ENCODE measurements at places on chromosomes 1 and 21.
A peak's percentile ranks its signal among the peaks of the same experiment; 100 is the strongest.

GRCh38 chr1:47179988-47180563 lies 9.8 kb downstream of the PDZK1IP1 start:
- DNase-seq, result no peak

DNA sequence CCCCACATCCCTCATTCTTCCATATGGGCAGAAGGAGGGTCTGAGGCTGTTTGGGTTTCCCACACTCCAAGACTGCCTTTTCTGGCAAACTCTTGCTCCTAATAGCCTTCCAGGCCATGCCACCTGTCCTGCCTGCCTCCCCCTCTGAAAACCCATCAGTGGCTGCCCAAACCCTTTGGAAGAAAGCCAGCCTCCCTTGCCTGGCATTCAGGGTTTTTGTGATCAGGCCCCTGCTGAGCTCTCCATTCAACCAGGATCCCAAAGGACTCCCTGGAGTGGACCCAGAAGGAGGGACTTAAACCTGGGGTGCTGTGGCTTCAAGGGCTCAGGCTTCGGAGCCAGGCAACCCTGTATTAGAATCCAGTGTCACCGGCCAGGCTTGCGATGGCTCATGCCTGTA lies 4.2 kb upstream of the GUCA2A start:
- no peak for DNase-seq

DNA sequence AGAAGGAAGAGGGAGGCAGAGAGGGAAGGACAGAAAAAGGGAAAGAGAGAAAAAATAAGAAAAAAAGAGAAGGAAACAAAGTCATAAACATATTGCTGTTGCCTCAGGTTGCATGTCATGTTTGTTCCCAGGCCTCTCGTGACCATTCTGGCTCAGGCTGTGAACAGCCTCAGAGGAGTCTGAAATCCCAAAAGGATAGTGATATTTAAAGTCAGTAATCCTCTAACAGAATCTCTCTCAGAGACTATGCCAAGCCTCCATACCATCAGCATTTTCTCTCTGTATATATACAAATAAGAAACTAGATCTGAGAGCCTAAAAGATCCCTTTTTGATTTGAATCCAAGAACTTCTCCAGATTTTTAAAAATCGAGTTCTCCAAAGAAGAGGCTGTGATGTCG lies 35.2 kb downstream of the GORAB start:
- no peak for DNase-seq

DNA sequence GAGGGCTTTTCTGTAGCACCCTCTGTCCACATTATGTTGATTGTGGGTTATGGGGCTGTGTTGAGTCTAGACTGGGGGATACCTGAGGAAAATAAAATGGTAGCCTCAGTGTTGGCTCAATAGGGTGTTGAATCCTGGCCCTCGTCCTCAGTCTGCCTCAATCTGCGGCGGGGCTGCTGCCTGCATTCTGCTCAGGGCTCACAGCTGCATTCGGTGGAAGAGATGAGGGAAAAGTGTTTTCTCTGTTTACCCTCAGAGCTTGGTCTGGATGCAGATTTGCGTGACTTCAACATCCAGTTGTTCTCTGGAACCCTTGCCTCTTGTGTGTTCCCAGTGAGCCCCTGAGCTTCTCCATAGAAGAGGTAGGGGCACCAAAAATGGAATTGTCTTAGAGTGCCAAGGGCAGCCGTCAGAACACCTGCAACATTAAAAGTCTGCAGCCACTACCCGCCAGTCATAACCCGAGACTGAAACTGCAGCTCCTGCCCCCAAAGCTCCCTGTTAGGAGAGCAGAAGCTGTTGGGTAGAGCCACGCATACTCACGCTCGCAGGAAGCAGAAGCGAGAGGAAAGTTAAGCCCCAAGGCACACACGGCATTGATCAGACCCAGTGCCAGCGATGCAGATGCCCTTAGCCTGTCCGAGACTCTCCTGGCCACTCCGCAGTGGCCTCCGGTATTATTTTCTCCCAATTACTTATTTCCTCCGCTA lies 215.3 kb upstream of the C1orf174 start:
- DNase-seq, result no peak

DNA sequence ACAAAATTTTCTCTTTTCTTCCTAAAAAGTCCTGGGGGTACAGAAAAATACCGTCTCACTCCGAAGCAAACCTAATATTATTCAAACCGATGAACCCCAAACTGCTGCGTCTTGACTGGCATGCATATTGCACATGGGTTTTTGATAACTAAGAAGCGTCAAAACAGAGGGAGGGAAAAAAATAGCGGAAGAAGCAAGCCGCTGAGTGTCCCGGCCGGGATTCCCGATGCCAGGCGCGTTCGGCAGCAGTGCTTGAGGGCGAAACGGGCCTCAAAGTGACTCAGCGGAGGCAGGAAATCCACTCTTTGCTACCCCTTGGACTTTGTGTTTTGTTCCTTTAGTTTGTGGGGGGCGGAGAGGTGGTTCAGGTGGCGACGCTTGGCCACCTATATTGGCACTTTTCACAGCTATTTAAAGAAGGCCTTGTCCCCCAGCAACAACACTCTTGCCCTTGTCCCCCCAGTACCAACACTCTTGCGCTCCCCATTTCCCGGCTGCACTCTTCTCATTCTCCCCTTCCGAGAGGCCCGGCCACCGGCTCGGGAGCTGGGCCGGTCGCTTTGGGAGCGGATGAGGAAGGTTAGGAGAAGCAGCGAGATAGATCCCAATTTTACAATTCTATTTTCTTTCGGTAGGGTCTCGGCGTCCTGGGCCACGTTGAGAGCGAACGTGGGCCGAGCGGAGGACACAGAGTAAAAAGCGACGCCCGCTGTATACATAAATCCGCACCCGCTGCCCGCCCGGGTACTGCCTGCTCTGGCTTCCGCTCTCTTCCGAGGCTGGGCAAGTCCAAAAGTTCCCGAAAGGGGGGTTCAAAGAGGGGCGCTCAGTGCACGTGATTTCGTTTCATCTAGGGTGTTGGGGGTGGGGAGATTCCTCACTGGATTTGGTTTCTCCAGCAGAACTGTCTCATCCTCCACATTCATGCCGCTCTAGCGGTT lies 2.5 kb downstream of the LMX1A start:
- DNase-seq, result no peak

GRCh38 chr1:198966519-198966918 lies 327.7 kb downstream of the PTPRC start:
- DNase-seq, result peak; percentile 60

DNA sequence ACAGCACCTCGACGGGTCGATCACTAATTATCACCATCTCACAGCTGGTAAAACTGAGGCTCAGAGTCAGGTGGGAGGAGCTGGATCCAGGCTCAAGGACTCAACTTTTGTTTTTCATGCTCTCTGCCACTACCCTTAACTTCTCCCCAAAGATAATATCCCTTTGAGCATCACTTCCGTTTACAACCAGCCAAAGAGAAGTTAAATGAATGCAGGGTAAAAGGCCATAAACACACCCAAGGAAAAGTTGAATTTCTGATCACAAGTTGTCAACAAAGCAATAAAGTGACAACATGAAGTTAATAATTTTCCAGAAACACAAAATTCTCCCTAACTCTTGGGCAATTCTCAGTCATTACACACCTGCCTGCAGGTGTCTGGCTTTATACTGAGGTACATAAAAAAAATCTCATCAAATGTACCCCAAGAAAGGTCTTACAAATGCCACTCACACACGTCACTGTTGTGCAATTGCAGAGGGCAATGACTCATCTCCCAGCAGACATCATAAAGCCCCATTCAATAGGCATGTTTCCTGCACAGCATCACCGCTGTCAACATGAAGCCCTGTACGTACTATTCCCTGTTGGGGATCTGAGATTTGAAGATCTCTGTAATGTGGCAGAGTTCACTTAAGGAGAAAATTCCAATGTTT lies 3.4 kb downstream of the OR2T11 start:
- DNase-seq, result no peak

- DNase-seq, result no peak
Observed at GRCh38 chr1:53108646-53109580, 33.5 kb downstream of the SLC1A7 start.

- DNase-seq, result no peak
Observed at GRCh38 chr1:53254011-53254640, 15.8 kb upstream of the MAGOH start.

GRCh38 chr21:21324297-21324696 lies 326.1 kb downstream of the NCAM2 start:
- DNase-seq, result no peak

- no peak for DNase-seq
Observed at GRCh38 chr1:149906570-149907075, 7.3 kb downstream of the BOLA1 start.

- DNase-seq, result peak; percentile 86
Observed at GRCh38 chr21:45154511-45155508, 80.4 kb downstream of the ADARB1 start.

- peak; percentile 66 for DNase-seq
Observed at GRCh38 chr1:150552128-150552910, 3.1 kb downstream of the ADAMTSL4 start.

DNA sequence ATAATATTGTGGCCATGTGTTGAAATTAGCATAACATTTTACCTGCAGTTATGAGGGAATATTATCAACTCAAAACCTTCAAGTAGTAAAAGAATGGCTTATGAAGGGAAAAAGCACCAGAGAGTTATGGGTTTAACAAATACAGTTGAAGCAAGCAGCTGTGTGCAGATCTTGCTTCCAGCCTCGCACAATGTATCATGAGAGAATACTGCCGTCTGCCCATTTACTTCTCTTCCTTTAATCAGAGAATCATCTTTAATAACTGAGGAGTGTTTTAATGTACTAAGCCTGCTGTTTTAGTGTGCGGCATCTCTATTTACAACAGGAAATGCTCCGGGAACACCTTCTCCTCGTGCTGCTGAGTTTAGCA lies 120.9 kb downstream of the ATG4C start:
- no peak for DNase-seq

GRCh38 chr1:192530254-192530653 lies 45.3 kb upstream of the RGS1 start:
- DNase-seq, result peak; percentile 62

DNA sequence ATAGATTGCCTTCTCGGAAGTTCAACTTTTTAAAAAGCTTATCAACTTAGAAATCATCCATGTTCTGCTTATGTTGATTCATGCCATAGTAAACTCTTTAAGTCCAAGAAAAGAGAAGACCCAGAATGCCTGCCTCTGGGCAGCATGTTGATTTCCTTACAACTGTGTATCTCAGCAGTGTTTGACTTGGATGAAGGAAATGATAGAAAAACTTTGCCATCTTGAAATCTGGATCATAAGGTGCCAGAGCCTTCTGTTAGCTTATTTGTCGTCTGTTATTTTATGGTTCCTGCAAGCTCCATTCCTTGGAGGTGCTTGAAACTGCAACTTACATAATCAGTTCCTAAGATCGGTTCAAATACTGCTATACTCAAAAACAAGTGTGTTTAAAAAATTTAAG lies 124.5 kb downstream of the ATP5PO start:
- no peak for DNase-seq

GRCh38 chr1:42748021-42748420 lies 8.0 kb upstream of the CLDN19 start:
- DNase-seq, result no peak

GRCh38 chr1:113975211-113975895 lies 3.9 kb upstream of the OLFML3 start:
- DNase-seq, result peak; percentile 67

DNA sequence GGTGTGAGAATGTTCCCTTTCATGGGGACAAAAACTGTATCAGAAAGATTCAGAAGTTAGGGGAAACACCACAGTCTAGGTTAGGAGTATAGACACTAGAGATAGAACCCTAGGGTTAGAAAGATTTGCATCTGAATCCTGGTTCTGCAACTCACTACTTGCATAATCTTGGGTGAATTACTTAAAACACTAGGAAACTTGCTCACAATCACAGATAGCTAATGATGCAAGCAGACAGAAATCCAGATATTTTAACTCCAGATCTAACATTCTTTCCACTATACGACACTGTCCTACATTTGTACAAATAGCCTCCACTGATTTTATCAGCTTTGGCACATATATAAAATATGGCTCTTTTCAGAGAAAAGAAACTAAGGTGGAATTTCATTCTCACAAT lies 30.8 kb upstream of the GLIS1 start:
- DNase-seq, result no peak

GRCh38 chr1:94296018-94296417 lies 58.6 kb upstream of the ARHGAP29 start:
- DNase-seq, result no peak

GRCh38 chr1:150791585-150791984 lies 16.5 kb downstream of the CTSK start:
- DNase-seq, result no peak

- no peak for DNase-seq
Observed at GRCh38 chr1:234614081-234614489, 4.1 kb upstream of the IRF2BP2 start.

DNA sequence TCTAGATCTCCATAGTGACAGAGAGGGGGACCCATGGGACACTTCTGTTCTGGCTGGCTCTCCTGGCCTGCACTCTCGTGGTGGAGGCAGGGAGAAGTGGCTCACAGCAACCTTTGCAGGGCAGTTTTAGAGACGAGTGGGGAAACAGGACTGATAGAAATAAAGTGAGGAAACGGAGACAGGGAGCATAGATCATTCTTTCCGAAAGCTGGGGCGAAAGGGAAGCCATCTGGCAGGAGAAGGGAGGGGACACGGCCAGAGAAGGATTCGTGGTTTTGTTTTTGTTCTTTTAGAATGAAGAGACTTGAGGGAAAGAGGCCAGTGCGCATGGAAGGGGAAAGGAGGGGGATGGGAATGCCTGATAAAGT lies 3.5 kb downstream of the TIE1 start:
- DNase-seq, result no peak

GRCh38 chr1:202029727-202030126 lies 19.3 kb downstream of the ELF3 start:
- DNase-seq, result no peak

DNA sequence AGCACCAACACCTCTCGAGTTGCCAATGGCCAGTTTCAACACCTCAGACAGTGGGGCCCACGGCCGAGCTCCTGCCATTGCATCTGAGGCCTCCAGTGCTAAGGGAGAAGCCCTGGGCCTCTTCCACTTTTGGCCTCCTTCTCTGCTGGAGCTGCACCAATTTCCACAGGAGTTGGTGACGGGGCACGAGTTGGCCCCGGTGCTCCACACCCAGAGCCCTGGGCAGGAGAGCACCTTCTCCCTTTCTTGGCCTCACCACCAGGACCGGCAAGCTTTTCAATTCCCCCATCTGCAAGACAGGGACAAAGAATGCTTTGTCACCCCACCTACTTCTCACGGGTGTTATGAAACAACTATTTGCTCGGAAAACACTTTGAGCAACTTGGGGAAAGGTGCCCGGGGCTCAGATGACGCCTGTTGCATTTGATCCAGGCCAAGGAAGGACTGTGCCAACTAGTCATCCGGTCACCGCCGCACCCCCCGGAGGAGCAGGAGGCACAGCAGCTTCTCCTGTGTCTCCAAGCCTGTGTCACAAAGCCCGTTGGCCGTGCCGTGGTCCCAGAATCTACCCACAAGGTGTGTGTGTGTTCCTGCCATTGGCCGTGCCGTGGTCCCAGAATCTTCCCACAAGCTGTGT lies 55.2 kb downstream of the TOMM20 start:
- DNase-seq, result no peak

Data from activated CD4-positive, alpha-beta T cell treated with anti-CD3 and anti-CD28 coated beads, Interleukin-2, amount 10 ng/mL, durations not matched to agents 24 days and 14 days (primary cell).